ENCODE measurements at places on chromosomes 13 and 19.
A peak's percentile ranks its signal among the peaks of the same experiment; 100 is the strongest.

DNA sequence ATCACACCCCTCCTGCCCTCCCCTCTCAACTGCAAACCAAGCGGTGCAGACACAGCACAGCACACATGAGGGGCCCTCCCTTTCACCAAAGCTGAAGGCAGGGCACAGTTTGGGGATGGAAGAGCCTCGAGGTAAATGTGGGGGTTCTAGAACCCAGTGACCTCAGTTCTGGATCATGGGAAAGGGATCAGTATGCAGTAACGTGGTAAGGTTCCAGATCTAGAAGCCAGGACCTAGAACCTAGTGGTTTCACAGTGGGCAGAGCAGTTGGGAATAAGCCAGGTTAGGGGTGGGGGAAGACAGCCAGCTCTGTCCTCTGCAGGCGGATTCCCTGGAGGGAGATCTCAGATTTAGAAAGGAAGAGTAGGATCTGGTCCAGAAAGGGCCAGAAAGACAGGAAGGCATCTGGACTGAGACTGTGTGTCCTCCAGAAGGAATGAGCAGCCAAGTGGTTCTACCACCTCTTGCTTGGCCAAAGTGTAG lies 3.1 kb downstream of the FTL start:
- no peak for DNase-seq

GRCh38 chr13:48817166-48817802 lies 158.4 kb upstream of the FNDC3A start:
- DNase-seq: no peak

DNA sequence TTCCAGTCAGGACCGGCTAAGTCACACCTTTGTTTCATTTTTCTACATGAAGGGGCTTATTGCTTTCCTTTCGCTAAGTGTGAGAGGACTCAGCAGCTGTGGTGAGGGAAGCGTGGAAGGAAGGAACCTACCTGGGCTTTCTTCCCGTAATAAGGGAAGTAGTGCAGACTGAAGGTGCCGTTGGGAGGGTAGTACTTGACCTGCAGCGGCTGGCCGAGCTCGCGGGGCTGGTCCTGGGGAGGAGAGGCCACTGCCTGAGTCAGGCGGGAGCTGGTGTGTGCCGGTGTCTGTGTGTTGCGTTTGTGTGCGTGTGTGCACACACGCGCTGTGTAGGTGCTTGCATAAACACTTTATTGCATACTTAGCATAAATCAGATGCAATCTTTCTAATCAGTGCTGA lies 7.7 kb downstream of the ATP4B start:
- DNase-seq: no peak

- peak; percentile 19 for DNase-seq
Measured at GRCh38 chr13:24605923-24606372, 74.3 kb upstream of the ATP12A start.

GRCh38 chr19:31641591-31641990 lies 292.4 kb upstream of the TSHZ3 start:
- DNase-seq: no peak

DNA sequence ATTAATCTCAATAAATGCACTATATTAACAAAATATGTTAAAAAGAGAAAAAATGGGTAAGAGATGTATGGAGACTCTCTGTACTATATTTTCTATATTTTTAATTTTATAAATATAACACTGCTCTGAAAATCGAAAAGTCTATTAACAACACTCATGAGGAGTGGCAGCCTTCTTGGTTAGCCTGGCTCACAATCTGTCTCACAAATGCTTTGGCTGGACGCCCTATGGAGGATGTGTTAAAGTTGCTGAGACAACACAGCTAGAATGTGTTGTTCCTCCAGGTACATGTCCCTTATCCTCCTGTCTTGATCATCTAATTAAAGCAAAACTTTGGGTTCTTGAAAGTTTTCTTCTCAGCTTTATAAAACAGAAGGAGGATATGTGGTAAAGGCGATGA lies 396.6 kb upstream of the PCDH20 start:
- peak; percentile 10 for DNase-seq

DNA sequence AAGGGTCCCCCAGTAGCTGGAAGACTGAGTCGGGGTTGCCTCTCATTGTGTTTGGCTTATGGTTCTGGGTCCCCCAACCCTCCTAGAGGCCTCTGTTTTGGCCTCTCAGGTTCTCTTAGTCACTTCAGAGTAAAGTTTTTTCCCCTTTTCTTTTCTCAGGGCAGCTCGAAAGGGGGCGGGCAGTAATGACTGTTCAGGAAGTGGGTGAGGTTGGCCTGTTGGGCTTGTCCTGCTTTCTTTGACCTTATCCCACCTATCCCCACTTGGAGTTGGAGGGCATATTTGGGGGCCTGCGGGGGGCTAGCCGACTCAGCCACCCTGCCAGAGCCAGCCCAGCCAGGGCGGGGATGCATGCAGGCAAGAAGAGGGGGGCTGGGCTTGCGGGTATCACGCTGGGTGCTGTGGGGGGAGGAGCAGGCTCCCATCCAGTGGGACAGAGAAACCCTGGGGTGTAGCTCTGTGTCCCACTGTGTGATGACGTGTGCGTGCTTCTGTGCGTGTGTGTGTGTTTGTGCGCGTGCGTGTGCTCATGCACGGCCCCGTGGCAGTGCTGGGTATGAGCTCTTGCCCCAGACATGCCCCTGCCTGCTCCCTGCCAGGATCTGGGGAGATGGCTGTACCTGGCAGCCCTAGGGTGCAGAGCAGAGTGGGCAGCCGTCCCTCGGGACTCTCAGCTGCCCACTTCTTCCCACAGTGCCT lies 1.4 kb downstream of the CIC start:
- DNase-seq: no peak

DNA sequence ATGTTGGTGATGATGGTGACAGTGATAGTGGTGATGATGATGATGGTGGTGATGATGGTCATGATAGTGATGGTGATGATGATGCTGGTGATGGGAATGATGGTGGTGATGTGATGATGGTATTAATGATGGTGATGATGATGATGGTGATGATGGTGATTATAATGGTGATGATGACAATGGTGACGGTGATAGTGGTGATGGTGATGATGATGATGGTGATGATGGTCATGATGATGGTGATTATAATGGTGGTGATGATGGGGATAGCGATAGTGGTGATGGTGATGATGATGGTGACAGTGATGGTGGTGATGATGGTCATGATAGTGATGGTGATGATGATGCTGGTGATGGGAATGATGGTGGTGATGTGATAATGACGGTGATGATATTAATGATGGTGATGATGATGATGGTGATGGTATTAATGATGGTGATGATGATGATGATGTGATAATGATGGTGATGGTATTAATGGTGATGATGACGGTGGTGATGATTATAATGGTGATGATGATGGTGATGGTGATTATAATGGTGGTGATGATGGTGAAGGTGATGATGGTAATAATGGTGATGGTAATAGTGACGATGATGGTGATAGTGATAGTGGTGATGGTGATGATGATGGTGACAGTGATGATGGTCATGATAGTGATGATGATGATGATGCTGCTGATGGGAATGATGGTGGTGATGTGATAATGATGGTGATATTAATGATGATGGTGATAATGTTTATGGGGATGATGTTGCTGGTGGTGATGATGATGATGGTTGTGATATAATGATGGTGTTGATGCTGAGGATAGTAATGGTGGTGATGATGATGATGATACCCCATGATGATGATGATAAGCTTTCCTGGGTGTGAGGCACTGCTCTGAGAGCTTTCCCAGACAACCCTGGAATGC lies 7.7 kb downstream of the C13orf46 start:
- no peak for DNase-seq

DNA sequence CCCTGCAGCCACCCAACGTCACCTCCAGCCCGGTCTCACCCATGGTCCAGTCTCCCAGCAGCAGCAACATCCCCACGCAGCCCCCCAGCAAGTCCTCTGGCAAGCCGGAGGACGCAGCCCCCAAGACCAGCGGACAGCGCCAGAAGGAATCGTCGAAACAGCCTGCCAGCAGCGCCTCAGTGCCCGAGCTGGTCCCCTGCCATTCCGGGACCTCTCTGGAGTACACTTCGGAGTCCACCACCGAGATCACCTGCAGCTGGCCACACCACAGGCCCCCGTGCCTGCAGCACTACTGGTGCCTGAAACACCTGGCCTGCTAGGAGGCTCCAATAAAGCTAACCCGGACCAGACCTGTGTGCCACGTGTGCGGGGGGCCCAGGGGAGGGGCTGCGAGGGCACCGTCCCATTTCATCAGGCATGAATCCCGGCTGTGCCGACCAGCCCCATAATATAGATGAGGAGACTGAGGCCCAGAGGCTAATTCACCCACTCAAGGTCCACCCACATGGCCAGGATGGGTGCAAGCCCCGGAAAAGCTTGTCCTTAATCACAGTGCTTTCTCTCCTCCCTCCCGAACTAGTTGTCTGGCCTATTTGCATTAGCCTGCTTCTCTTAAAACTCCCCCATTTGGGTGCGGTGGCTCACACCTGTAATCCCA lies 6.7 kb downstream of the REEP6 start:
- DNase-seq: no peak

- DNase-seq: no peak
Measured at GRCh38 chr13:21013682-21014038, 47.7 kb downstream of the LATS2 start.

- no peak for DNase-seq
Measured at GRCh38 chr19:33797802-33798671, 1.4 kb downstream of the KCTD15 start.

DNA sequence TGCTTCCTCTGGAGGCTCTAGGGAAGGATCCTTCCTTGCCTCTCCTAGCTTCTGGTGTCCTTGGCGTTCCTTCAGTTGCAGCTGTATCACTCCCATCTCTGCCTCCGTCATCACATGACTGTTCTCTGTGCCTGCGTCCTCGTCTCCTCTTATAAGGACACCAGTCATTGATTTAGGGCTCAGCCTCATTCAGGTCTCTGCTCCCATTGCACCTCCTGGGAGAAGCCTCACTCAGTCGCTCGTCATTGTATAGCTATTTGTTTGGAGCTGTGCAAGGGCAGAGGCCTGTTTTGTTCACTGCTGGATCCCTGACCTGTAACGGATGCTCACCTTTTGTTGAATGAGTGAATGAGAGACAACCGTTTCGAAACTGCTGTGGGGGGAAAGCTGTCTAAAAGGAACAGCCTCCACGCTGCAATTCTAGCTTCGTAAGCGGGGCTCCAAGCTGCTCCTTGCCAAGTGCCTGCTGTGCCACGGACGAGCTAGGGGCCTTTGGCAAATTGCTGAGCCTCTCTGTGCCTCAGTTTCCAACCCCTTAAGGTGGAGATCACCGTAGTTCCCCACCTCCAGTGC lies 17.2 kb downstream of the BRSK1 start:
- no peak for DNase-seq

GRCh38 chr19:47376589-47377144 lies 27.6 kb downstream of the DHX34 start:
- no peak for DNase-seq

- DNase-seq: peak; percentile 31
Measured at GRCh38 chr13:110137680-110138009, 169.3 kb downstream of the COL4A1 start.

- no peak for DNase-seq
Measured at GRCh38 chr13:106691341-106691740, 123.4 kb upstream of the ARGLU1 start.

GRCh38 chr19:6521718-6522646 lies 8.8 kb upstream of the TNFSF9 start:
- no peak for DNase-seq

- DNase-seq: no peak
Measured at GRCh38 chr13:97124915-97125809, 97.0 kb upstream of the MBNL2 start.

- no peak for DNase-seq
Measured at GRCh38 chr13:111011899-111012298, 97.0 kb upstream of the ANKRD10 start.

GRCh38 chr19:28349604-28350003 lies 863.3 kb downstream of the UQCRFS1 start:
- DNase-seq: no peak

- no peak for DNase-seq
Measured at GRCh38 chr13:98749501-98749900, 3.0 kb downstream of the SLC15A1 start.

GRCh38 chr13:66559093-66559492 lies 671.0 kb downstream of the PCDH9 start:
- DNase-seq: no peak

DNA sequence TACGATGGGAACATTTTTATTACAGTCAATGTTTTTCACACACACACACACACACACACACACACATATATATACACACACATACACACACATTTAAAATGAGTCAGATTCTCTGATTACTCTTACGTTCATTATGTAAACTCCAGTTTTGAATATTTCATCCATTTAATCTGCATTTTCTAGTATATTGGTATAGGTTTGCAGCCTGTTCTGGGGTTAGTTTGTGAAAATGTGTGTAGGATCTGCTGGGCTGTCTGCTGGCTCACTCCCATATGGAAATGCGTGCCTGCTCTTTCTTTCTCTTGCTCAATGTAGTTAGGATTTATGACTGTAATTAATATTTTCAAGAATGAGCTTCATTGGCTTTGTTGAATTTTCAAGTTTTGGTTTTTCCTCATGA lies 7.1 kb downstream of the LILRB2 start:
- no peak for DNase-seq

DNA sequence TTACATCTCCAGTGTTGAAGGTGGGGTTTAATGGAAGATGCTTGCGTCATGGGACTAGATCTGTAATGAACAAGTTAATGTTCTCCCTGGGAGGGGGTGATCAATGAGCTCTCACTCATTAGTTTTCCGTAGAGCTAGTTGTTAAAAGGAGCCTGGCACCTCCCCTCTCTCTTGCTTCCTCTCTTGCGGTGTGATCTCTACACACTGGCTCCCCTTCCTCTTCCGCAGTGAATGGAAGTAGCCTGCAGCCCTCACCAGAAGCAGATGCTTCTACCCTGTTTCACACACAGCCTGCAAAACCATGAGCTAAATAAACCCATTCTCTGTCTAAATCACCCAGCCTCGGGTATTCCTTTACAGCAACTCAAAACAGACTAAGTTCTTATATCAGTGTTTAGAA lies 318.8 kb downstream of the SLITRK1 start:
- DNase-seq: no peak

- DNase-seq: no peak
Measured at GRCh38 chr13:79557666-79558065, 76.7 kb downstream of the NDFIP2 start.

GRCh38 chr19:39405261-39405957 lies 1.2 kb upstream of the ZFP36 start:
- DNase-seq: no peak

DNA sequence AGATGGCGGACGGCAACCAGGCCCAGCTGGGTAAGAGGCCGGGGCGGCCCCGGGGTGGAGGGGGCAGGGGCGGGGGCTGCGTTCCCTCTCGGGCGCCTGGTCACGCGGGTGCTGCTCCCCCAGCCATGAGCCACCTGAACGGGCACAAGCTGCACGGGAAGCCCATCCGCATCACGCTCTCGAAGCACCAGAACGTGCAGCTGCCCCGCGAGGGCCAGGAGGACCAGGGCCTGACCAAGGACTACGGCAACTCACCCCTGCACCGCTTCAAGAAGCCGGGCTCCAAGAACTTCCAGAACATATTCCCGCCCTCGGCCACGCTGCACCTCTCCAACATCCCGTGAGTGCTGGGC lies 11.1 kb downstream of the PTBP1 start:
- no peak for DNase-seq

- DNase-seq: no peak
Measured at GRCh38 chr19:58196901-58197616, 14.2 kb downstream of the ZNF274 start.

Data from LNCaP clone FGC (cell line).